ENCODE measurements at places on chromosomes 11 and 22. TPM values are rescaled to one million over a fixed set of nuclear protein-coding genes. Genes with fewer than 3 reads are reported as not detected.

The ASRGL1 gene
- total RNA-seq: 10.1 TPM

The PLXNB2 gene
- 18.3 TPM for total RNA-seq

The GPR137 gene
- total RNA-seq: 49.4 TPM

The OR8G5 gene
- total RNA-seq: not detected

The THOC5 gene
- 56.0 TPM for total RNA-seq

The DGAT2 gene
- total RNA-seq: 8.0 TPM

Measured in T-helper 1 cell treated with Interleukin-12 subunit alpha and Interleukin-12 subunit beta and Interleukin-4 antibody, amounts not matched to agents 30 ng/mL and 1 ng/mL, for 36 hours (primary cell).